Bone marrow (tissue), 2 donors: ENCODE measurements at places on chromosomes 5 and 9.

DNA sequence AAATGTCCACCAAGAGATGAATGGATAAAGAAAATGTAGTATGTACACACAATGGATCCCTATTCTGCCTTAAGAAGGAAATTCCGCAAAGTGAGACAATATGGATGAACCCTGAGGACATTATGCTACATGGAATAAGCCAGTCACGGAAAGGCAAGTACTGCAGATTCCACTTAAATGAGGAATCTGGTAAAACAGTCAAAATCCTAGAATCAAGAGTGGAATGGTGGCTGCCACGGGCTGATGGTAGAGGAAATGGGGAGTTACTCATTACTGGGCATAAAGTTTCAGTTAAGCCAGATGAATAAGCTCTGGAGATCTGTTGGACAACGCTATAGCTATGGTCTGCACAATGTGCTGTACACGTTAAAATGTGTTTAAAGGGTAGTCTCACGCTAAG, 47.2 kb downstream of the STK10 start:
- DNase-seq = no peak

- DNase-seq = no peak
Observed at GRCh38 chr5:25286319-25286718, 641.5 kb upstream of the CDH10 start.

- no peak for DNase-seq
Observed at GRCh38 chr5:50964746-50965653, 298.6 kb downstream of the PARP8 start.

GRCh38 chr5:168219515-168220410, 71.7 kb upstream of the WWC1 start:
- DNase-seq = no peak

DNA sequence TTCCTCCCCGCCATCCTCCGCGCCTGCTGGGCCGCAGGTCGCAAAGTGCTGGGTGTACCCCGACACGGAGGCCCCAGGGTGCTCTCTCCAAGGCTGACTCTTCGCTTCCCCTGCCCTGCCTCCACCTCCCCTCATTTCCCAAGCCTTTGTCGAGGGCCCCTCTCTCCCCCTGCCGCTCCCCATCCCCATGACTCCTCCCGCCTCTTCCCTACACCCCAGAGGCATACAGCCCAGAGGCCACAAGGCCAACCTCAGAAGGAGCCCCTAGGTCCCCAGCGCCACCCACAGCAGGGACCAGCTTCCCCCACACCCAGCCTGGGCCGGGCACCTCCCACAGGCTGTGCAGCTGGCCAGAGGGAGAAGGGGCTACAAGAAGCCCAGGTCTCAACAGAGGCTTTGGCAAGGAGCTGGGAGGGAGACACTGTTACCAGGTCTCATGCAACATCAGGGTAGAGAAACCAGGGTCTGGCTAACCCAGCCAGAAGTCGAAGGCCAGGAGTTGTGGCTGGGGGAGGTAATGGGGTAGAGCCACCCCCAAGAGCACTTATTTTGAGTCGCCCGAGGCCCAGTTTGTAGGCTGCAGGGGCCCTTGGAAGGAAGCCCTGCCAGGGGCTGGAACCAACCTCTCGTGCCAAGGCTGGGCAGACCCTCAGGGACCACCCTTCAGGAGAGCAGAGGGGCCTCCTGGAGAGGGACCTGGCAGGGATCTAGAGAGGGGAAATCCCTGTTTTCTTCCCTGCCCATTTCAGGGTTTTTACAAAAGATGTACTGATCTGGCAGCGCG, 24.5 kb upstream of the SARDH start:
- DNase-seq = no peak
